ENCODE measurements at places on chromosomes 1 and 21. TPM values are rescaled to one million over a fixed set of nuclear protein-coding genes. Genes with fewer than 3 reads are reported as not detected.

WNT3A gene
- not detected for polyA plus RNA-seq

KRTAP11-1 gene
- not detected for polyA plus RNA-seq

DNA sequence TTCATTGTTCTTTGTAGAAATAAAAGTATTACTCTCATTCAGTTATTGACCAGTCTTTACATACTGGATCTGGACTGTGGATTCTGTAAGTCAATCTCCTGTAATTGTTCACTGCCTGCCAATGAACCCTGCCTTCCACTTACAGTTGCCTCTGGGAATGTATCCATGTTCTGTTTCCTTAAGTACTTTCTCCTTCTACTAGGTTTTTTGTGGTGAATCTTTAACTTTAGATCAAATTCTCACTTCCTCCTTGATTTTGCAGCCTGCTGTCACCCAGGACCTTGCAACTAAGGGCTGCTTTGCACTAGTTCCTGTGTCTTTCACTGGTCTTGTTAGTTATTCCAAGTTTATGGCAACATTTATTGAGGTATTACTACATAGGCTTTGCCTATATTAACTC lies 28.2 kb upstream of the ANKRD13C start:
- no peak overlapping the region for H3K4me3 ChIP-seq
- no peaks in the 10 kb centered on the region for H3K4me1 ChIP-seq
- no peaks in the 10 kb centered on the region for H3K27me3 ChIP-seq
- no peak overlapping the region for H3K27ac ChIP-seq

- no peaks in the 10 kb centered on the region for H3K4me1 ChIP-seq
- DNase-seq: no peak
- no peaks in the 10 kb centered on the region for H3K36me3 ChIP-seq
- no peak overlapping the region for H3K4me3 ChIP-seq
- H3K27ac ChIP-seq: no peak overlapping the region
Observed at GRCh38 chr1:76715474-76715873, 151.8 kb upstream of the ST6GALNAC5 start.

- no peak for DNase-seq
- H3K4me3 ChIP-seq: peak within 1 kb of the TSS; percentile 55
- peaks cover 15% of the 10 kb centered on the region for H3K4me1 ChIP-seq
- H3K36me3 ChIP-seq: no peaks in the 10 kb centered on the region
Observed at GRCh38 chr1:54980528-54981241, at the start of gene TMEM61. Gene TMEM61 (plus strand): TSS chr1:54980628. CDS start chr1:54981066, 438 bp downstream.

- DNase-seq: no peak
- no peak overlapping the region for H3K27ac ChIP-seq
- H3K4me1 ChIP-seq: no peaks in the 10 kb centered on the region
- H3K36me3 ChIP-seq: peaks cover 39% of the 10 kb centered on the region
Observed at GRCh38 chr1:88791192-88791591, 100.2 kb downstream of the GTF2B start.

DNA sequence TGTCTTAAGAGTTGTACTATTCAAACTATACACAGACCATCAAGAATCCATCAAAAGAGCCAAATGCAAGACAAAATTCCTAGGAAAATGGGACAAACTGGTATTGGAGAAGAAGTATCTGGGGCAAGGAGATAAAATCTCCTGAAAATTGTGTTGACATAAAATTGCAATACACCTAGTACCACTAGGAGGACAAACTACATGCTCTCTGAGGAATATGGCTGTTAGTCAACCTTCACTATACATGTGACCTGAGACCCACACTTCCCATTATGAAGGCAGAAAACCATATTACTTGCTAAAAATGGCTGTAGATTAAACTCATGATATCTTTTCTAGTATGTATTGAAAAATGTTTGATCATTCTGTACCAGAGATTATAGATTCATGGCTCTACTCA lies 30.0 kb downstream of the IRF2BP2 start:
- no peak for DNase-seq
- H3K36me3 ChIP-seq: no peaks in the 10 kb centered on the region
- H3K27ac ChIP-seq: no peak overlapping the region

DNA sequence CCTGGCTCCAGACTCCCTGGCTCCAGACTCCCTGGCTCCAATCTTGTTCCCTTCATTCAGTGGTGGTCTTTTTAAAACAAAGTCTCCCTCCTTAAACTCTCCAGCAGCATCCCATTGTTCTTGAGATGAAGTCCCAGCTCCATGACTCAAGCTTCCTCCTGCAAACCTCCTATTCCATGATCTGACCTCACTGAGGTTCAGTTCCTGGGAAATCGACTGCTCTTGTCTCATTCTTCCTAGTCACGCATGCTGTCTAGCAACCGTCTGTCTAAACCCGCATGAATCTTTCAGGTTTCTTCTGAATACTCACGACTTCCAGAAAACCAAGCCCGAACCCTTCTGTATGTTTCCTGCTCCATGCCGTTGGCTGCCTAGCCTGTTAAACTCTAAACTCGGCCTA lies 91.9 kb downstream of the RAVER2 start:
- H3K27ac ChIP-seq: no peak overlapping the region
- peaks cover 27% of the 10 kb centered on the region for H3K36me3 ChIP-seq
- no peak for DNase-seq
- no peaks in the 10 kb centered on the region for H3K4me1 ChIP-seq
- H3K27me3 ChIP-seq: no peaks in the 10 kb centered on the region
- H3K4me3 ChIP-seq: no peak overlapping the region
